ENCODE measurements at places on chromosomes 6 and 20.

DNA sequence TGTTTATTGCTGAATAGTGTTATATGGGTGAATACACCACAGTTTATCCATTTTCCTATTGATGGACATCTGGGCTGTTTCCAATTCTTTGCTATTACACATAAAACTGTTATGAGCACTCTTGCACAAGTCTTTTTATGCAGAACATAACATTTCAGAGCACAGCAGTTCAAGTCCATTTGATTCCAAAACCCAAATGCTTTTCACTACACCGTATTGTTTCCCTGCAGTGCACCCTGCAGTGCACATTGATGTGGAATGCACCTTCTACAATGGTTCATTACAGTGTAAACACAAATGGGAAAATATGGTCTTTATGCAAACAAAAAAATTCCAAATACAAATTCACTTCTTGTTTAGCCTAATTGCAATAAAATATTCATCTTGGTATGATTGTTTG is 3.6 kb upstream of the SLC2A12 start:
- no peak for DNase-seq

GRCh38 chr6:74343804-74344203 is 647.8 kb downstream of the CD109 start:
- DNase-seq = no peak

DNA sequence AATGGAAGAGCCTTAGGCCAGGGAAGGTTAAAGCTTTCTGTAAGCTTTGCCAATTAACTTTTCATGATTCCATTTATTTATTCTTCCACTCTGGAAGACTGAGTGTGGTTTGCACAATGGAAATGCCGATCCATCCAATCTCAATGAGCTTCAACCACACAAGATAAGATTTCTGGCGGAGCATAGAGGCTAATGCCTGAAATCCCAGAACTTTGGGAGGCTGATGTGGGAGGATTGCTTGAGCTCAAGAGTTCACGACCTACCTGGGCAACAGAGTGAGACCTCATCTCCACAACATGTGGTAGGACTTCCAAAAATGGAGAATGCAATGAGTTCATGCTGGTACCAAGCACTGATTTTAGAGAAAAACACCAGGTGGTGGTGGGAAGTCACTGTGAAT is 6.2 kb downstream of the ENPP1 start:
- no peak for DNase-seq

GRCh38 chr6:166556863-166557322 is 29.6 kb downstream of the RAMACL start:
- DNase-seq = peak; percentile 59

DNA sequence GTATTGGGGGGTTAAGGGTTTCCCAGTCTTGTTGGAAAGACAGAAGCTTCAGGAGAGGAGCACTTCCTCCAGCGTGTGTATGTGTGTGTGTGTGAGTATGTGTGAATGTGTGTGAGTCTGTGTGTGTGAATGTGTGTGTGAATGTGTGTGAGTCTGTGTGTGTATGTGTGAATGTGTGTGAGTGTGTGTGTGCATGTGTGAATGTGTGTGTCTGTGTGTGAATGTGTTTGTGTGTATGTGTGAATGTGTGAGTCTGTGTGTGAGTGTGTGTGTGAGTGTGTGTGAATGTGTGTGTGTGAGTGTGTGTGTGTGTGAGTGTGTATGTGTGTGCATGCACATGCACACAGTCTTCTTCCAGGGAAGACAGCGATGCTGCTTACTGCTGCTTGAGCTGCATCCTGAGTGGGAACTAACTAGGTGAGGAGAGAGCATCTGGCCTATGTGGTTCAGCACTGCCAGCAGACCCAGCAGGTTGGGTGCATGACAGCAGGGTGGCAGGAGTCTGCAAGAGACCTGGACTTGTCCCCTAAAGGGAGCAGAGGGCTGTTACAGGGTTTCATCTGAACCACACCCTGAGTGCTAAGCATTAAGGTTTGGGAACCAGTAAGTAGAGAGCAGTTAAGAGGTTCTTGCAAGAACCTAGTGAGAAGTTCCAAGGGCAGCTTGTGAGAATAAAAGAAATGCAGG is 22.7 kb upstream of the CCND3 start:
- no peak for DNase-seq

GRCh38 chr6:37820718-37821079 is 1.2 kb downstream of the ZFAND3 start:
- no peak for DNase-seq
